NCI-H524 (cell line): ENCODE measurements at places on chromosomes 5 and 9.

DNA sequence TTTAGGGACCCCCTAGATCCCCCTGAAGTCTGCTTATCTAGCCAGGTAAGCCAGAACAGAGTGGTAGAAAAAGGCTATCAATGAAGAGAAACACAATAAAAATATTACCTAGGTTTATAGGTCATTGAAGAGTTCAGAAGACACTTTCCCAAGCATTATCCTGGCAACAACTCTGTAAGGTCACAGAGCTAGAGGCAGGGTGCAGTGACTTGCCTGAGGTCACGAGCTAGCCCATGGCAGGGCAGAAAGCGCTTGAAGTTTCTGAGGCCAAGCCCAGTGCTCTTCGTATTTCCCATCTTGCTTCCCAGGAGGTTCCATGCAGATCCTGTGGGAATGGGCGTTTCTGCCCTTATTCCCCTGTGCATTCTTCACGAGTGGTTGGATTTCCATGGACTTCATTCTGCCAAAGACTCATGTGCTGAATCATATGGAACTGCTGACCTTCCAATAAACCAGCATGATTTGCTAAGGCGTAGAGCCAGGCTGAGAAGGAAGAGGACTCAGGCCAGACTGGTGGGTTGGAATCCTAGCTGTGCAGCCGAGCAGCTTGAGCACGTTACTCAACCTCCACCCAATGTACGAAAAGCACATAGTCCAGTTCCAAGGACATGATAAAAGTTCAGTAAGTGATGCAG is 22.1 kb downstream of the TRMO start:
- DNase-seq, result no peak

- DNase-seq, result no peak
These were observed 16.8 kb downstream of the ACSL6 start for GRCh38 chr5:131994533-131995226.

DNA sequence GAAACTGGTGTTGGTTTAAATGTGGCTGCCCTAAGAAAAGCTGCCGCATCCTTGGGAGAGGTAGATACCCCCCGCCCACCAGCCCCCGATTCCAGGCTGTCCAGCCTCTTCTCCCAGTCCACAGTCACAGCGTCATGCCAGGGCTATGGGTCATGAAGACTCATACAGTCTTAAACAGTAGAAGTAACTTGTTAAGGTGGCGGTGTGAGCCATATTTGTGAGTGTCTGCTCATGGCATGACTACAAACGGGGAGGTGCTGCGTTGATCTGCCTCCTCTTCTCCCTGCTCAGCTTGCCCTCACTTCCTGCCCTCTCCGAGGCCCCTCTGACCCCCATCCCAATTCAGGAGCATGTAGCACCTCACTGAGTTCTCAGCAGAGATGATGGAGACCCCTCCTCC is 20.8 kb downstream of the FGD3 start:
- DNase-seq, result no peak

GRCh38 chr9:84187090-84187489 is 153.5 kb downstream of the SLC28A3 start:
- no peak for DNase-seq

- DNase-seq, result no peak
These were observed 149.0 kb downstream of the PDE4D start for GRCh38 chr5:59744531-59744992.

DNA sequence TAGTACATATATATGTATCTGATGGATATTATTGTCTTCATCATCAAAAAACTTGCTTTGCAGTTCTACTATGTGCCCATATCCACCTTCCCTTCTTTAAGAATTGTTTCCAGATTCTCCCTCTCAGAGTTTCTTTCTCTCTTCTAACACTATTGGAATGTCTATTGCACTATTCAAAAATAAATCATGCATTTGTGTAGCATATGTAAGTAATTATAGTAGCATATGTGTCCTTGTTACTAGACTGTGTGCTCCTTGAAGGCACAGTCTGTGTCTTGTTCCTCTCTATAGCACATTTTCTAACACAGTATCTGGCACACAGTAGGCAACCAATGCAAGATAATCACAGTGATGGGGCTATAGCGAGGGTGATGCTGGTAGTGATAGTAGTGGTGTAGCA is 43.4 kb upstream of the TRIM32 start:
- DNase-seq, result no peak

DNA sequence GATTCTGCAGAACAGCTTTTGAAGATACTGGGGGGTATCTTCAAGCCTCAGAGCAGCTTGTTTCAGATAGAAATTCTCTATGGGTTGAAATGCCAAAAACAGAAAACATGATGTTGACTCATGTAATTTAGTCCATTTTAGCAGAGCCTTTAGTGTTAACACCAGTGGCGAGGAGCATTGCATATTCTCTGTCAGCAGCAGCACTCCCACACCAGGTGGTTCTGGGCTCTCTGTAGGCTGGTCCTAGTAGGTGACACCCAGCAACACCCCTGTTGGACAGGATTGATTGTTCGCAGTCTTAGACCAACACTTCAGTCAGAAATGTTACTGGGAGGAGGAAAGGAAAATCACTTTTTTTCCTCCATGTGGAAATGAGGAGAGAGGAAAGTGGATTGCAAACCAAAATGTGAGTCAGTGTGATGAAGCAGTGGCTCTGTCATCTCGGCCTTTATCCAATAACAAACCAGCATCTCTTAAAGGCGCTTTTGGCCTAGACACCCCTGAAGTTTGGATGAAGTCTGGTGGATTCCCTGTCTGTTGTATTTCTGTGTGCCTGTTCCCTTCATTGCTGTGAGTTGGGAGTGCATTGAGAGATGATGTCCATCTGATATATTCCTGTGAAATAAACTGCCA is 16.8 kb downstream of the SLC46A2 start:
- DNase-seq, result no peak

GRCh38 chr9:129702589-129703520 is 37.4 kb downstream of the PRRX2 start:
- DNase-seq, result peak; percentile 35

- DNase-seq, result no peak
These were observed 146.6 kb upstream of the SLC24A2 start for GRCh38 chr9:19935422-19935821.

DNA sequence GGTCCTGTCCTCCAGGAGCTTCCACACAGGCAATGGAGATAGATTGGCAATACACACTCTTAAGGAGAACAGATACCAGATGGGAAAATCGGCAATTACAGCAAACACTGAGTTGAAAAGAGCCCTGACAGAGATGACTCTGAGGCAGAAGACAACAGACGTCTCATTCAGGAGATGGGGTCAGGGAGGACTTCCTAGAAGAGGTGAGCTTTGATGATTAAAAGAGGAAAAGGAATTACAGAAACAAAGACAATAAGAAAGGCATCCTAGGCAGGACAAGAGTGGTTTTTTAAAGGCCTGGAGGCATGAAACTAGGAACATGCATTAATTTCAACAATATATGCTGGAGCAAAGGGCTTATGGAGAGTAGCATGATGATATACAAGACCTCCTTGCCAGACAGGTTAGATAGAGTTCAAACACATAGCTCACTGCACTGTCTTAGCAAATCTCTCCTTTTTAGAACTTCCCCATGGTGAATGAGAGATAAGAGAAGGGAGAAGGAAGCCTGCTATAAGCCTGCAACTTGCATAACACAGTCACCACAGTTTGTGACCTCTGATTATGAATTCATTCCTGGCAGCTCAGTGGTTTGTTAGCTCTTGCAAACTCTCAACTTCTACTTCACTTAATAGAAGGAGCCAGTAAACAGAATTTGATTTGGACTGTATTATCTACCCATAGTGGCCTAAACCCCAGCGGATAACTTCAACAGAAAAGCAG is 48.5 kb downstream of the SIL1 start:
- DNase-seq, result no peak

- peak; percentile 41 for DNase-seq
These were observed 1.2 kb upstream of the CEMIP2 start for GRCh38 chr9:71769175-71770161.

DNA sequence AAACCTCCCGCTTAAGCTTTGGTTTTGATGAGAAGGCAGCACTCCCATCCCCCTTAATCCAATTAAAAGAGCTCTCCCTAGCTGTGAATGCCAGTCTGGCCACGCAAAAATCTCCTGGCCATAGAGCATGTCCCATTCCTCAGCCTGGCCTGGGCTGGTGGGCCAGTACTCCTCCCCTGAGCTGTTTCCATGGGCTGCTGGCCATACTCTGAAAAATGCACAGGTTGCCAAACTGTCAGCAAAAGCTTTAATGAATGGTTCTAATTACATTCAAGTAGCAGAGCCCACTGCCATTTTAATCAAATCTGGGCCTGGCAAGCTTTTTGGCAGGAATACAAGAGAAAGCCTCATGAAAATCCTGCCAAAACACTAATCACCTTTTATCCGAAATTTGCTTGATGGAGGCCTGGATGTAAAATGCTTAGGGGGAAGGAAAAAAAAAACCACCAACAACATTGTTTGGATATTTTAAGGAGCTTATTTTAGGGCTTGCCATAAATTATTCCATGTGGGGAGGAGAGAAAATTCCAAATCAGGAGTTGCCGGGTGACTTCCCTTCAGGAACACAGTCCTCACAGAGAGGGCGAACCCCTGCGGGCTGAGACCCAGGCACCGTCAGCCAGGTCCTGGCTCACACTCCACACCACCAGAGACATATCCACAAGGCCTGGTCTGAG is 243.3 kb downstream of the SEC61B start:
- DNase-seq, result peak; percentile 96

DNA sequence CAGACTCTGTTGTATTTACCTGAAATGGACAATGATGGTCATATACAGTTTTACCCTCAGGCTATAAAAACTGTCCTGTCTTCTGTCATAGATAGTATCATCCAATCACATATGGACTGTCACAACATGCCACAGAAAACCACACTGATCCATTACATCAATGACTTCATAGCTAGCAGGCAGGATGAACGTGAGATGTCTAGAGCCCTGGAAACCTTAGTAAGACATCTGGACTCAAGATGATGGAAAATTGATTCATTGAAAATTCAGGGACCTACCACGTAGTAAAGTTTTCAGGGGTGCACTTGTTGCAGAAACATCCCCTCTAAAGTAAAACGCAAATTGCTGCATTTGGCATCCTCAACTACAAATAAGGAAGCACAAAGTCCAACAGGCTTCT is 284.4 kb upstream of the RGMB start:
- no peak for DNase-seq

DNA sequence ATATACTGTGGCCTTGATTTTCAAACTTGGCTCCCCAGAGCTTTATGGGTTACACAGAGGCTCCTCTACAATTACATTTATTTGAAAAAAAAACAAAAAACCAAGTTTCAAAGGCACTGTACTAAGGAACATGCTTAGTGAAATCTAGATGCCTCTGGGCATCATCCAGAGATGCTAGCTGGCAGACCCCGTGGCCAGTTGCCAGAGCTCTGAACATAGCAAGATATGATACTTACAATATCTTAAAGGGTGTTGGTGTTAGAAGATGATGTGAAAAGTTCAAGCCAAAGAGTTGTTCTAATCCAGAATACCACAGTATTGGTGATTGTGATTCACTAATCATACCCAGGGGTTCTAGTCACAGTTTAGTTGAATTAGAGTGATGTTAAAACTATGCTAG is 87.8 kb downstream of the JAK2 start:
- no peak for DNase-seq

DNA sequence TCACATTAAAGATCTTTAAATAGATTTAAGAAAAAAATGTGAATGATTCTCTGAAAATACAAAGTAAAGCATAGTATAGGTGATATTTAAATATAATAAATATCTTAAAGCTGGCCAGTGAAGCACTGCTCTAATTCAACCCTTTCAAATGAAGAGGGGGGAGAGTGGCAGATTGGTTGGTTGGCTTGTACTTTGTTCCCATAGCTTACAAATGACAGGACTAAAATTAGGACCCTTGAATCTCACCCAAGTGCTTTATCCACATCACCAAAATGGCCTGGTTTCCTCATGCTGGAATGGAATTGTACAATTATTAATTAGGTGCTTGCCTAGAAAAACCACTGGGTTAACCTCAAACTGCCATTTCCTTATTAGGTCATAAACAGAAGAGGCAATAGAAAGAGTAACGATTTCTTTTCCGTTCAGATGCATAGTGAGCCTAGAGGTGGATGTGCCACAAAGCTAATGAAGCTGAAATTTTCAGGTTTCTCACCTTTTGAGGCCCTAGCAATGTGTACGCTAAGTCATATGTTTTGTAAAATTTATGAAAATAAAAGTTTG is 354.5 kb upstream of the CDH6 start:
- no peak for DNase-seq

DNA sequence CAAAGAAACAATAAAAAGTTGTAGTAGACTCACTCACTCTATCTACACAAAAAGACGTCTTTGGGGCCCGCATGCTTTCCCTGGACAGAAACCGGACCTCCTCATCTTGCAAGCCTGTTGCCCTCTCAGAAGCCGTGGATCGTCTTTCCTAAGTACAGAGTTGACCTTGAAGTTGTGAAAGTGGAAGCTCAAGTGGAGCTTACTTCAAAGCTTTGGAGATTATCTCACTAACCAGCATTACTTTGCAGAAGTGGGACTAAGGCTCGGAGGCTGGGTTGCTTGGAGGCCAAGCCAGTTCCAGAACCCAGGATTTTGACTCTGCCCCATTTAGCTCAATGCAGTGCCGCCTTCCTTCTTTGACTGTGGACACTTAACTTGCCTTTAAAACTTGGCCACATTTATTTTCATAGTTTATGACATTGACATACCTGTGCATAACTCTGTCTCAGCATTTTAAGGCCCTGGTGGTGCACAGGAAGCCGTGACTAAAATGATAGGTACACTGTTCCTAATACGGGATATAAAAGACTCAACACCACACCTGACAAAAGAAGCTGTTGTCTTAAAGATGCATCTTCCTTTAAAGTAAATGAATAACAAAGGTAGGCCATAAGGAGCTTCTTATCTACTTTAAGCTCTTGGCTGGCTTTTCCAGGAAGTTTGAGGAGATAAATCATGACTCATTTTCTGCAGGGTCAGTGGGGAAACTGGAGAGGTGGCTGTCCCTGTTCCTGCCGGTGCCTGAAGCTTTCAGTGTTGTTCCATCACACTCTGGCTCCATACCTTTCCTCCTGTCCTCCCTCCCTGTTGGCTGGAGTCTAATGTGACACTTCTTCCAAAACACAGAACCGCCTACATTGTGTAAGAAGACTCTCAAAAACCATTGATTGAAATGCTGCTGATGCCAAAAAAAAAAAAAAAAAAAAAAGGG is 10.7 kb downstream of the SLC25A25 start:
- no peak for DNase-seq

- no peak for DNase-seq
These were observed 135.2 kb upstream of the NFIL3 start for GRCh38 chr9:91558879-91559278.

- no peak for DNase-seq
These were observed 94.3 kb upstream of the MAMDC2 start for GRCh38 chr9:69949396-69949795.

GRCh38 chr5:178435321-178436238 is 154.6 kb downstream of the COL23A1 start:
- no peak for DNase-seq

- DNase-seq, result no peak
These were observed 26.3 kb downstream of the LIFR start for GRCh38 chr5:38529955-38530646.

DNA sequence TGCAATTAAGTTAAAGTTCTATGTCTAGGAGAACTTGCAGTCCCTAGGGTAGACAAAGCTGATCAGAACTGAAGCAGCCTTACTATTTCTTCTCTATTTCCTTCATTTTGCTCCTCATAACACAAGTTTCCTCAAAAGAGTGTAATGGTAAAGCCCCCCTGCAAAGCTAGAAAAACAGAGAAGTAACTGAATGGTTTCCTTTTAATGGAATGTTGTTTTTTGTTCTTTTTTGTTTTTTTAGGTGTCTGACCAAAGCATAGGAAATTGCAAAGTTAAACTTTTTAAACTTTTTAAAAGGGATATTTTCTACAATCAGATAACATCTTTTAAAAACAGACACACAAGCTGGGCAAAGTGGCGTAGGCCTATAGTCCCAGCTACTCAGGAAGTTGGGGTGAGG is 145.7 kb downstream of the TLE1 start:
- DNase-seq, result no peak

- DNase-seq, result no peak
These were observed 138.6 kb upstream of the DHFR start for GRCh38 chr5:80793354-80793753.
